ENCODE measurements at places on chromosomes 12 and 14.
A peak's percentile ranks its signal among the peaks of the same experiment; 100 is the strongest.

DNA sequence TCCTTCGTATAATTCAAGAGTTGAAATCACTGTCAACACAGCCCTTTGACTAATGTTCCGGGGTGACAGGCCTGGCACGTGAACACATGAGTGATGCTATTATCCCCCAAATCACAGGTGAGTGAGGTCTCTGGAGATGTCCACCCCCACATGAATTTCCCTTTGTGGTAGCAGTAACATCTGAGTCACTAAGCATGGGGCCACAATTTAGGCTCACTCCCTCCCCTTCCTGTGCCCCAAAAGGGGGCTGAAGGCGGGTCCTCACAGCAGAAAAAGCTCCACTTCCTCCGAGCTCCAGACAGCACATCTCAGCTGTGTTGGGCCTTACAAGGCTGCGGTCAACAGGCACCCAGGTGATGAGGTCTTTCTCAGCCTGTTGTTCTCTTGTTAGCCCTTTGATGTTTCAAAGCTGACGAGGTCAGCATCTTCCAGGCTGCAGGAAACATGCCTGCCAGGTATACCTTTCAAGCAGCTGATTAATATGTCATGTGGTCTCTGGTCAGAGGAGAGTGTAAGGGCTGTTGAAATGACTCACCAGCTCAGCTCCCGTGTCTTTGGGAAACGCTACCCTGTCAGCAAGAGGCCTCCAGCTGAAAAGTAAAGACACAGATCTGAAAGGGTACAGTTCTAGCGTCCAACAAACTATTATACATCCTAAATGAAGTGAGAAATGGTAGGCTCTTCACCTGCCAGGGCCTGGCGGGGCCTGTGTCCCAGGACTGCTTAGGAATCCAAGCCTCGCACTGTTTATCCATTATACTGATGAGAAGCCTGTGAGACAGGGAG, 107.3 kb downstream of the ZFP36L1 start:
- no peak for DNase-seq

DNA sequence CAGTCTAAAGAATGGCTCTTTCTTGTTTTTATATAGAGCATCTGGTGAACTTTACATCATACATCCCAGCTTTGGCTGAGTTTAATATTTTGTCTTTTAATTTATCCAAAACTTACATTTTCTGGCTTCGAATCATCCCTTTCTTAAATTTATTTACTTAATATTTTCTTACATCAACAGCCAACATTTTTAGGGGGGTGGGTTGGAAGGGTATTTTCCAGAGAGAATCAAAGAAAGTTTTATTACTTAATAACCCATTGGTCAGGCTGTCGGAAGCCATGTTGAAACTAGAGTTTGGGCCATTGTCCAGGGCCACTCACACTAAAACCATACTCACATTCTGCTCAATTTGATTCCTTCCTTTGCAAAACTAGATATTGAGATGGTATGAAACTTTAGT, 220.2 kb downstream of the AEBP2 start:
- DNase-seq, result no peak

GRCh38 chr14:77562681-77563080, 53.8 kb downstream of the SPTLC2 start:
- DNase-seq, result peak; percentile 56

DNA sequence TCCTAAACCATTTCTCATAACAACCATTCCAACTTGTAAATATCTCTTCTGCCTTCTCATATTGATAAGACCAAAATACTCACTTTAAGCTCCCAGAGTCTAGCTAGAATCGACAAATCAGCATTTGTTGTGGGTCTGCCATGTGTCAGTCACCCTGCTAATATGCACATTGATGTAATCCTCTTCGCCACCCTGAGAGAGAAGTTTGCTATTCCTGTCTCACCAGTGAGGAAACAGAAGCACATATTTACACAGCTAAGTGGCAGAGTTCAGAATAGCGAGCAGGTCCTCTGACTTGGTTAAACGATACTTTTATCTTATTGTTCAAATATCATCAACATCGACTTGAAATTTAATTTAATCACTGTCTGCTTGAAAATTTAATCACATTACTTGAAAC, 142.1 kb downstream of the ANO4 start:
- DNase-seq, result no peak

GRCh38 chr12:62763861-62764645, 170.9 kb downstream of the PPM1H start:
- DNase-seq, result no peak

DNA sequence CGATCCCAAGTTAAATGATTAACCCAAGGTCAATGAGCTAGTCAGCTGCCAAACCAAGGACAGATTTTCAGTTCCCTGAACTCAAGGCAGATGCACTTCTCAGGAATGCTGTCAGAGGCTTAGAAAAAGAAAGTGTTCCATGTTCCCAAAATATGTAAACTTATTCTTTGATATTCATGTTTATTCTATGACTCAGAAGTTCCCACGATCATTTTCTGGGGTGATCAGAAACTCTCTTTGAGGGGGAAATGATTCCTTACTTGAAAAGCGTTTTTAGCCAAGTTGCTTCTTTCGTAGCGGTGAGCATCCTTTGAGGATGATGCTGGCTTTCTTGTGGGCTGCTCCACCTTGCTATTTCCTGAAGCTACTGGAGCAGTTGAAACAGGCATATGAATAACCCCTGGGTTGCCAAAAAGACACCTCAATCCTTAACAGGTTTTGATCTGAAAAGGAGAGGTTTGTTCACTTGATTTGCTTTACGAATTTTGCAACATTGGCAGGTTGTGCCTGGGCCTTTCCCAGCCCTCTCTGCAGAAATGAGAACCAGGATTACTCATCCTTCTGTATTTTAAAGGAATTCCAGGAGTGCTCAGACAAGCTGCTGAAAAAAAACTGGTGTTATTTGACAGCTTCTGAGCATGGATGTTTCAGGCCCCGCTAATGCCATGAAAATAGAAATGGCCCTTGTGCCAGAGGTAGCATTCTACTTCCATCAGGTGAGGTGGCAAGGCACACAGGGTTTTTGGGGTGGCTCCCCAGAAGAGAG, 121.4 kb upstream of the HIF1A start:
- peak; percentile 48 for DNase-seq

DNA sequence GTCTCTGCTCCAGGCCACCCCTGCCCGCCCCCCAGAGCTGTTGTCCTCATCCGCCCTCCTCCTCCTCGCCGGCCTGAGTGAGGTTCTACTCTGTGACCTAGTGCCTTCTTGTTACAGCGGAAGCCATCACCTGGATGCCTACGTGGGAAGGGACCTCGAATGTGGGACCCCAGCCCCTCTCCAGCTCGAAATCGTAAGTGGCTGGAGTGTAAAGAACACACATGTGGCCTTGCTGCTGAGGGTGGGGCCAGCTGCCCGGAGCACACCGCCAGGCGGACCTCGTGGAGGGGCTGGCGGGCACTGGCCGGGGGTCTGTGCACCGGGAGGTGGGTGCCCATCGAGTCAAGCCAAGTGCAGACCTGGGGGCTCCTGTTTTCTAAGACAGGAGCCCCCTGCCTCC, 19.4 kb downstream of the MEG3 start:
- DNase-seq, result no peak

GRCh38 chr14:99230208-99231151, 41.5 kb downstream of the BCL11B start:
- DNase-seq, result no peak

DNA sequence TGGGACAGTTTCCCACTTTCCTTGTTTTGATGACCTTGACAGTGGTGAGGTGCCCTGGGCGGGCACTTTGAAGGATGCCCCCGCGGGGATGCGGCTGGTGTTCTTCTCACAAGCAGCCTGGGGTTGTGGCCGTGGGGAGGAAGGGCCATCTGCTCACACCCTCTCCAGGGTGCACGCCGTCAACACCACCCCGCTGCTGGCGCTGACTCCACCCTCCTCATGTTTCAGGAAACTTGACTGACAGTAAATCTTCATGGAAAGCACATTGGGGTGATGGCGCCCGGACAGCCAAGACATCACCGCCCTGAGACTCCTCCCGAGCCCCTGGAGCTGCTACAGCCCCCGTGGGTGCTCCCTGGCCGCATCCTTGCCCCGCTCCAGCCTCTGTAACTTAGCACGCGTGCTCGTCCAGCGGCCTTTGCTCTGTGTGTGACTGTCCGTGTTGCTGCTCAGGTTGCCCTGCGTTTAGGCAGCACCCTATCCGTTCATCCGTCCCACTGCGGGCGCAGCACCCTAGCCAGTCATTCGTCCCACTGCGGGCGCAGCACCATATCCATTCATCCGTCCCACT, 150.2 kb upstream of the C14orf180 start:
- DNase-seq, result no peak

DNA sequence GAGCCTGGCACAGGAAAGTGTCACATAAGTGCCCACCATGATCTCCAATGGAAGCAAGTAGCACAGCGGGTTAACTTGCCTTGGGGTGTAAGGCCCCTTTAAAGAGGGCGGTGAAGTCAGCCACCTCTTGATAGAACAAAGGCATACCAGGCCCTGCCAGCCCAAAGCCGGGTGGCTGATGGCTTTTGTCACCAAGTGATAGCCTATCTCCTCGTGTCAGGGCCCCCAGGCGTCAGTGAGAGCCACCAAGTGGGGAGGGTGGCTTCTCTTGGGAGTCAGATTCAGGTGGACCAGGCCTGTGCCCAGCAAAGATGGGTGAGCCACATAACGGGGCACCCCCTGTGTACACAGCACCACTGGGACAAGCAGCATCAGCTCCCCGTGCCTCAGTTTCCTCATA, 8.3 kb upstream of the MYL2 start:
- no peak for DNase-seq

DNA sequence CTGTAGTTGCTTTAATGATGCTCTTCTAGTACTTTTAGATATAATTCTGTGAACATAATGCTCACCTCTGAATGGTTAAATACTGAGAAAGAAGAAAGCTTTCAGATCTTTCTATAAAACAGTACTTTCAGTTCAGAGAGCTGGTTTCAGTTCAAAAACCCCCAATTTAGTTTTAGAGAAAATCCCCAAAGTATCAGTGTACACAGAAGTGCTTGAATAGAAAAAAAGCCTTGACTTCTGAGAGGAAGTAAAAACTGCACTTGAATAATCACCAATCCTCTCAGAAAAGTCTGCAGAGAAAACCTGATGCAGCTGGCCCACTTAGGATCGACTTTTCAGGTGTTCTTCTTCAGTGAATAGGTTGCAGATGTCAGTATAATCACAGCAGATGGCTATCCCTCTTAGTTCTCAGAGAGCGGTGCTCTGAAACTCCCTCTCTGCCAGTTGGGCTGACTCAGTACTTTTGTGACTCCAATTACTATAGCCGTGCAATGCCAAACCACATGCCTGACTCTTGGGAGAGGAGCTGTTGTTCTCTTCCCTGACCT, 616.3 kb downstream of the LRFN5 start:
- peak; percentile 35 for DNase-seq

DNA sequence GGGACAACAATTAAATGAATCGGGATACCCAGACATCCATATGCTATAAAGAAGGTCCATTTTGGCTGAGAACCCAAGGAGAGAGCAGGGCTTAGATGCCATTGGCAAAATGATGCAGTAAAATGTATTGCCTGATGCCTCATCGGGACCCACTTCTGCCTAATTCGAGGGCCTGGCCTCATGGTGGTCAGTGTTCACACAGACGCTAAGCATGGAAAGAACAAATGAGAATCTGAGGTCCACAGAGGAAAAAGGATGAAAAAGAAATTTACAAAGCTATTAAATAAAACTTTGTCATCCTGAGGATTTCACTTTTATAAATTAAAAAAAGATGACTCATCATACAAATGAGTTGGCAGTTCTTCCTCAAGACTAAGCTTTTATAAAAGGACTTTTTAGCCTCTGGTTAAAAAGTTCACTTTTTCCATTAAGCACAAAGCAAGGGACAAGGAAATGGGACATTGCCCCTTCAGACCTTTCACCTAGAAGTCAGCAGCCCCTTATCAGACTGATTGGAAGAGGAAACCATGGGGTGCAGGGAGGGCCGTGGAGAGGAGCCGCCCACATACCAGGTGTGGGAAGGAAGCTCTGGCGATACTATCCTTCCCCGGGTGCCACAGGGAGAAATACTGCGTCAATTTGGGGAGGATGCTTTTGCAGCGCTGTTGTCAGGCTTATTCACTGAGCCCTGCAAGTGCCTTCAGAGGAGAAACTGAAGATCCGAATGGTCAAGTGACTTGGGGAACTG, 176.0 kb downstream of the EGLN3 start:
- DNase-seq, result no peak

- DNase-seq, result no peak
These were observed 4.3 kb upstream of the OTX2 start for GRCh38 chr14:56814519-56814959.

DNA sequence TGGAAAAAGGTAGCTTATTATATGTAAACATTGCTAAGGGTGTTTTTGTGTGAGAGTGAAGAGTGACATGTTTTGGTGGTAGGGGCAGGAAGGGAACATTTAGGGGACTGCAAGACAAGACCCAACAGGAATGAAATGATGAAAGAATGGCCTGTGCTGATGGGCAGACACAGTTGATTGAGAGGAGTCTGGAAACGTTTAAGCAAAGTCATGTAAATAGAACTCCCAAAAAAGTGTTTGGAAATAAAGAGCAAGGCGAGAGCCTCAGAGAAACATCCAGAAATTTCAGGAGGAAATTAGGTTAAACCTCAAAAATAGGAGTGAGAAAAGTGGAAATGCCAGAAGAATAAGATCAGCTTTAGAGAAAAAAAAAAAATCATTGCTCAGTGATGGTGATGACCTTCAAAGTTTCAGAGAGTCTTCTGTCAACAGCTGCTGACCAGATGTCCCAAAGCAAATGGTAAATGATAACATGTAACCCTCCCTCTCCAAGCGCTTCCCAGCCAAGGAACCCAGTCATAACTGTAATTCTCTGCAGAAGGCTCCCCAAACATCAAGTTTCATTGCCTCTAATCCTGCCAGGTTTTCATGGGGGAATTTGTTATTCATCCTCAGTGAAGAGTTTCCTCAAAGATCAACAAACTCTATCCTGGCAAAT, 223.2 kb upstream of the FAR2 start:
- peak; percentile 17 for DNase-seq

DNA sequence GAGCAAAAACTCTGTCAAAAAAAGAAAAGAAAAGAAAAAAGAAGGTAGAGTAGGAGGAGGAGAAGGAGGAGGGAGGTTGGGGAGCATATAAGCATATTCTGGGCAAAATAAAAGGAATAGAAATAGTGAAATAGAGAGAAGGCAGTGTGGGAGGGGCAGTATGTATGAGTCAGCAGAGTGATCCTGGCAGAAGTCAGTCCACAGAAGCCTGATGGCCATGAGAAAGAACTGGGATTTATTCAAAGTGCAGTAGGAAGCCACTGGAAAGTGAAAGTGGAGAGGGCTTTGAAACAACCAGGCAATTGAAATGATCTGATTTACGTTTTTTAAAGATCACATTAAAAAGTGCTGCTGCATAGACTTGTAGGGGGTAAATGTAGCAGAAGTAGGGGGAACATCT, 368.6 kb upstream of the USP15 start:
- DNase-seq, result no peak

- DNase-seq, result no peak
These were observed 47.5 kb downstream of the DLK1 start for GRCh38 chr14:100774164-100774537.
